ENCODE measurements at places on chromosomes 12 and 14. TPM values are rescaled to one million over a fixed set of nuclear protein-coding genes. Genes with fewer than 3 reads are reported as not detected.

RHEBL1 gene
- total RNA-seq = 0.65 TPM

OR6C1 gene
- not detected for total RNA-seq

SLC7A8 gene
- total RNA-seq = 45.7 TPM

EFCAB11 gene
- 4.4 TPM for total RNA-seq

HRK gene
- total RNA-seq = 0.17 TPM

FOXJ2 gene
- total RNA-seq = 23.0 TPM

TROAP gene
- total RNA-seq = not detected

KRT85 gene
- not detected for total RNA-seq

KIF26A gene
- total RNA-seq = 9.8 TPM

PLEKHA5 gene
- 26.3 TPM for total RNA-seq

BCL11B gene
- total RNA-seq = 1.5 TPM

SIVA1 gene
- total RNA-seq = 175 TPM

SLC6A15 gene
- 8.3 TPM for total RNA-seq

KSR2 gene
- under 0.01 TPM for total RNA-seq

FAM216A gene
- 6.5 TPM for total RNA-seq

ARMH4 gene
- total RNA-seq = 3.6 TPM

GLI1 gene
- total RNA-seq = 1.5 TPM

DNAH10 gene
- total RNA-seq = 0.19 TPM

MYH7 gene
- not detected for total RNA-seq

SLC38A2 gene
- 337 TPM for total RNA-seq

CLEC7A gene
- 20.1 TPM for total RNA-seq

PTPN6 gene
- total RNA-seq = 9.6 TPM

ZDHHC22 gene
- total RNA-seq = not detected

ALDH1L2 gene
- 11.2 TPM for total RNA-seq

PGF gene
- total RNA-seq = 3.2 TPM

CAPS2 gene
- total RNA-seq = 16.8 TPM

ZNF385A gene
- 29.4 TPM for total RNA-seq

PTGER2 gene
- total RNA-seq = 2.0 TPM

HNRNPA1 gene
- 352 TPM for total RNA-seq

TGFB3 gene
- 2.3 TPM for total RNA-seq

TTC5 gene
- 9.2 TPM for total RNA-seq

LTBR gene
- total RNA-seq = 73.1 TPM

FAM222A gene
- total RNA-seq = not detected

MUCL1 gene
- not detected for total RNA-seq

ANKS1B gene
- 15.4 TPM for total RNA-seq

ZC2HC1C gene
- 0.66 TPM for total RNA-seq

RNF34 gene
- 28.7 TPM for total RNA-seq

JPH4 gene
- total RNA-seq = 0.51 TPM

LMNTD1 gene
- total RNA-seq = not detected

SLC4A8 gene
- total RNA-seq = 1.1 TPM

FAM186B gene
- total RNA-seq = 0.57 TPM

GALNT16 gene
- total RNA-seq = 8.8 TPM

ATP2A2 gene
- total RNA-seq = 75.7 TPM

VRTN gene
- total RNA-seq = not detected

SERPINA10 gene
- total RNA-seq = not detected

All from subcutaneous adipose tissue (tissue), 4 donors.